LoVo (cell line): ENCODE measurements at places on chromosomes 2 and 18.

- no peak for DNase-seq
Measured at GRCh38 chr2:9765611-9766531, 77.4 kb upstream of the TAF1B start.

GRCh38 chr18:75546964-75547363 lies 119.5 kb upstream of the SMIM21 start:
- no peak for DNase-seq

DNA sequence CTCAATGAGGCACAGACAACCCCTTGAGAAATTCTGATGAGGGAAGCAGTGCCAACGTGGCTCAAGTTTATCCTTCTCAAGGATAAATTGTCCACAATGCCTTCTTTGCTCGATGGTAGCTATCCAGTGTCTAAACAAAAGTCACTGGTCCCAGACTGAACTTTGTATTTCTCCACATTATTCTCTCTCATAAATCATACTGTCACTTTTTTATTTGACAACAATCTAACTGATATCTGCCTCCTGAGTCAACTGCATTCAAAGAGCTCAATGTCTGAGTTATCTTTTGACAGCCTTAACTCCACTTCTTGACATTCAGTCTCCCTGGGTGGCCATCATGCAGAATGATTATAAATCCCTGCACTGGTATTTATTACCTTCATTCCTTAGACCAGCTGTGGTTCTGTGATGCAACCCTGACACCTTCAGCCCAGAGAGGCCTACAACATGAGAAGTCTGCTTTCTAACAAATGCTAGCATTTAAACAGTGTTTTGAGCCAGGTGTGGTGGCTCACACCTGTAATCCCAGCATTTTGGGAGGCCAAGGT lies 38.2 kb downstream of the IMMT start:
- no peak for DNase-seq

GRCh38 chr2:52498077-52498750 lies 1269.4 kb upstream of the CHAC2 start:
- DNase-seq, result no peak

GRCh38 chr2:101829429-101829828 lies 131.9 kb downstream of the MAP4K4 start:
- no peak for DNase-seq

GRCh38 chr2:111900859-111901258 lies 2.5 kb downstream of the MERTK start:
- no peak for DNase-seq

GRCh38 chr2:238591732-238592131 lies 165.0 kb downstream of the ASB1 start:
- DNase-seq, result no peak

DNA sequence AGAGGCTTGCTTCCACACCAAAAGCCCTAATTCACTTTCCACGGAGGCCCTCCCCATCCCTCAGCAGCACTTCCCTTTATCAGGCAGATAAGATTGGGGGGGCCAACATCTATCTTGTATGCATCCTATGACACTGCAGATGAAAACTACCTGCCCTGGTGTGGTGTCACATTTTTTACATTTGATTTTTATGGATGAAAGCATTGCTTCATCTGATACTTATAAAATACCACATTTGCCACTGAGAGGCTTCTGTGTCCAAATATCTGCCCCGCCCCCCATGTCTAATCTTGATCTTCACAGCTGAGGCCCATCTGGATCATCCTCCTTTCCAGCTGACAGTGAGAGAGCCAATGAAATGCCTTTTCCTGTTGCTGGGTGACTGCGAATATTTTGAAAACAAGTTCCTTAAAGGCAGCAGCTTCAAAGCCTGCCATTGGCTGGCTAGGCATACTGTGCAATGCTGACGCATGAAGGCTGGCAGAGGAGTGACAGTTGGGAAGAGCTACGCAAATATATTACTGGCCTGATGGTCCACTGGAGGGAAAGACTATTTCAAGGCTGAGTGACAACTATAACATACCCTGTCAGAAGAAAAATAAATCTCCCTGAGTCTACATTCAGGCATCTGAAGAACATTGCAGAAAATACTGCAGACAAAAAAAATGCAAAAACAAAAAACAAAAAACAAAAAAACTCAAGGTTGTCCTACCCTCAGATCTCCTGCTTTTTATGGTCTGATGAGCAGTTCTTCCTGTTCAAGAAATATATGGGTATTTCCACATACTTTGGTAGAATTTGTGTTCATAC lies 318.7 kb downstream of the PDE11A start:
- no peak for DNase-seq

DNA sequence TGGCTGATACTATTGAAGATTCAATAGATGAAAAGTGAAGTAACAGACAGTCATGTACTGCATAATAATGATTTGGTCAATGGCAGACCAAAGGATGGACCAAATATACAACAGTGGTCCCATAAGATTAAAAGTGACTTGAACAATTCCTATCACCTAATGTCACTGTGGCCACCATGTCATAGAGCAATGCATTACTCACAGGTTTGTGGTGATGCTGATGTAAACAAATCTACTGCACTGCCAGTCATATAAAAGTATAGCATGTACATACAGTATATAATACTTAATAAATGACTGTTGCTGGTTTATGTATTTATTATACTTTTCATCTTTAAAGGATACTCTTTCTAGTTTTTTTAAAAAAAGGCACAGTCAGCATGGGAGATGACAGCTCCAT lies 99.9 kb downstream of the USP34 start:
- DNase-seq, result no peak

DNA sequence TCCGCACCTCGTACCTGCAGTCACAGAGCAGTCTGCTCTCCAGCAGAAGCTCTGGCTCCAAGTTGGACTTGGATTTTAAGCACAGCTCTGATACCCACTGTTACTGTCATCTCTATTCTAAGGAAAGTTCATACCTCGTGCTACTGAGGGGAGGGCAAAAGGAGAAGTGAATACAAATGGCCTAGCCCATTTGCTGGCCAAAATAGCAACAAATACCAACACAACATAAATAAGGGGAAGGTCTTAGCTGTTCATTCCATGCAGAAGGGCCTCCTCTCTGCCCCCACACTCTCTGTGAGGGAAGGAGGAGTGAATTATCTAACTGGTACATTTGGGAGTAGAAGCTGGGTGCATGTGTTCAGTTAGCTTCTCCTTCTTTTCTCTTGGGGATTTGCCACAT lies 739.4 kb upstream of the RAB6C start:
- no peak for DNase-seq

DNA sequence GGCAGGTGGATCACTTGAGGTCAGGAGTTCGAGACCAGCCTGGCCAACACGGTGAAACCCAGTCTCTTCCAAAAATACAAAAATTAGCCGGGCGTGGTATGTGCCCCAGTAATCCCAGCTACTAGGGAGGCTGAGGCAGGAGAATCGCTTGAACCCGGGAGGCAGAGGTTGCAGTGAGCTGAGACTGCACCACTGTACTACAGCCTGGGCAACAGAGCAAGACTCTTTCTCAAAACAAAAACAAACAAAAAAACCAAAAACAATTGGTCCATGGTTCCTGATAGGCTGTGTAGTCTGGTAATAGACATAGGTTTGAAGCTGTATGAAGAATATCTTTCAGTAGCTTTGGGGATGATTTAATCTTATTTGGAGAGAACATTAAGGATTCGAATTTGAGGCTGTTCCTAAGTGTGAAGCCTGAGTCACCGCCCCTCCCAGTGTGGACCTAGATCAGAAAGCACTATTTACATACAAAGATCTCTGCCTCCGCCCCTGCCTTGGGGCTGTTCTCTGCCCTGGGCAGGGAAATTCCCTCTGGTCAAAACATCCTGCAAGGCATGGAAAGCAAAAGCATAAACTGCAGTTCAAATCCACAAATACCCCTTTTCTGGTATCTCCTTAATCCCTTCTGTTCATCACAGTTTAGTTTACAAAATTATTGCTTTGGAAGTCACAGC lies 52.8 kb upstream of the PMAIP1 start:
- DNase-seq, result peak; percentile 52

- DNase-seq, result peak; percentile 50
Measured at GRCh38 chr2:208033701-208034502, 8.6 kb upstream of the PLEKHM3 start.

- no peak for DNase-seq
Measured at GRCh38 chr2:12547566-12548170, 169.1 kb upstream of the TRIB2 start.

DNA sequence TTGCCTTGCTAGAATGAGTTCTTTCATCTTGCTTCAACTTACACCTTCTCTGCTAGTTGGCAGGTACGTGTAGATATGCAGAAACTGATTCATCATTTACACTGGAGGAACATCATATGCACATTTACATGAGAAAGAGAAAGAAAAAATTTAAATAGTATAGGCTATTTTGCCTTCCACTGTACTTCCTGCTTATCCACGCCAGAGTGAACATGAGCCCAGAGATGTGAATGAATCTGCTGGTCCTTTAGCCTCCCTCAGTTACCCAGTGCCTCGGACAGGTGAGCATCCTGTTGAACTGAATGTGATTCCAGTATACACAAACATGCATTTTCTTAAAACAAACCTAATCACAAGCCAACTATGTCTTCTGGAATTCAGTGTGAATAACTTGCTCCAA lies 83.6 kb downstream of the SESTD1 start:
- DNase-seq, result no peak

DNA sequence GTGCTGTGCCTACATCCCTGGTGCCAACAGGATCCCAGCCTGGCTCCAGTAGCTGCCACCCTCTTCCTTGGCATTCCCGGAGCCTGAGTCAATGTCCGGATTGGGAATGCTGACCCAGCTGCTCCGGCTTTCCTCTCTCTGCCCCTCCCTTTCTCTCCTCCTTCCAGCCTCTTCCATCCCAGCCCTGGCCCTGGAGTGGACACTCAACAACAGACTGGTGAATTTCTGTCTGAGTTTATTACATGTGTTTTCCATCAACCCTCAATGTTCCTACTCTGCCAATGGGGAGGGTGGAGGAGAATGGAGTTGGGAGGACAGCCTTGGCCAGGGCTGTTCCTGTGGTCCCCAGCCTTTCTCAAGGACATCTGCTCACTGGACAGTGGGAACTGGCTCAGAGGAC lies 917 bp upstream of the PRKAG3 start:
- DNase-seq, result peak; percentile 16

DNA sequence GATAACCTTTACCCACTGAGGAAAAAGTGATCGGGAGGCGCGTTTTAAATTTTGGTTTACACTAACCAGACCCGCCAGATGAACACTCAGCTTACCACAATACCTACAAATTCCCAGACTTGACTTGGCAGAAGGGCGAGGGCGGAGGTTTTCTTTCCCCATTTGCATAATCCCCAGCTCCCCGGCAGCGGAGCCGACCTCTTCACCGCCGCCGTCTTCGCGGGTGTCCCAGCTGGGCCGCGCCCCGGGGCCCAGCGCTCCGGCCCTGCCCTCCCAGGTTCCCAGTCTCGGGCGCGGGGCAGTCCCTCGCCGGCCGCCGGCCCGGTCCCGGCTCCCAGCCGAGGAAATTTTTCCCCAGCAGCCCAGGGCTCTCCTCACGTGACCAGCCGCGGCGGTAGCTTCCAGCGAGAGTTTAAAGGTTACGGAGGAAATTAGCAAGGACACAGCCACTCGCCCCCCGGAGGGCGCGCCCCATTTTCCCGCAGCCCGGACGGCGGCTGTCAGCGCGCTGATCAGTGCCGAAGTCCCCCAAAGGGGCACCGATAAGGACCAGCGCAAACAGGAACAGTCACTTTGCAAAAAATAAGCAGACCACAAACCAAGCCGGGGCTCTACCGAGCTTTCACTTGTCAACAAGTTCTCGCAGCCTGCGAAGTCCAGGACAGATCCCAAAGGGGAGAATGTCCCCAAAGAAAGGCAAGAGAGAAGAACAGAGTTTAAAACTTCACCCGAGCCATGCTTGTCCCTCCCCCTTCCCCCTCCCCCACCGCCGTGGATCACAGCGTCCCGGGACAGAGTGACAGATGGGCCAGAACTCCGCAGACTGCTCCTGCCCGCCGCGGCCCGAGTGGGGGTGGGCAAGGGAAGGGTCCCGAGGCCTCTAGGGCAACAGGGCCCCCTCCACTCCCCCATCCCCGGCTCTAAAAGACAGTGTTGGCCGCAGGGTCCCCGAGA lies 1.3 kb upstream of the PRKCE start:
- DNase-seq, result peak; percentile 63

GRCh38 chr2:172510088-172510487 lies 45.8 kb upstream of the PDK1 start:
- DNase-seq, result no peak

DNA sequence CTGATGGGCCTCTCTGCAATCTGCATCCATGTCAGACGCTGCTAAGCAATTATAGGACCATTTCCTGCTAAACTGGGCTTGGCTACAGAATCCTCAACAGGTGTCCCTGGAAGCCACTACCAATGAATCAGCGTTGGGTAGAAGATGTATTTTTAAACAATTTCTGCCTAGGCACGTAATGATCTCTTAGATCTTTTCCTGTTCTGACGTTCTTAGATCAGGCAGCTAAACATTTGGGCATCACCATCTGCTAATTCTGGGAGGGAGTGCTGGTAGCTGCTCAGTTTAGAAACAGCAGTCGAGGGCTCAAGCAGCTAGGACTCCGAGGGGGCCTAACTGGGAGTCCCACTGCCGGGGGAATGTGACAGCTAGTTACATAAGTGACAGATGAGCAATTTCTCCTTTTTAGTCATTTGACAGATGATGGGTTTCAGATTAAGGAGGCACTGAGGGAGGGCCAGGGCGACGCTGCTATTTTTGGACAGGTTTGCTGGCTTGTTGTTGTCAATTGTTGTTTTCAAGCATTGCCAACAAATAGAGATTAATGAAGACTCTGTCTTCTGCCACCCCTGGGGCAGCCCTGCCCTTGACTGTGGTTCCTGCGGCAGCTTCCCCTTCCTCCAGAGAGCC lies 92.7 kb downstream of the MRO start:
- DNase-seq, result no peak

GRCh38 chr2:38202713-38203445 lies 126.9 kb upstream of the CYP1B1 start:
- no peak for DNase-seq

DNA sequence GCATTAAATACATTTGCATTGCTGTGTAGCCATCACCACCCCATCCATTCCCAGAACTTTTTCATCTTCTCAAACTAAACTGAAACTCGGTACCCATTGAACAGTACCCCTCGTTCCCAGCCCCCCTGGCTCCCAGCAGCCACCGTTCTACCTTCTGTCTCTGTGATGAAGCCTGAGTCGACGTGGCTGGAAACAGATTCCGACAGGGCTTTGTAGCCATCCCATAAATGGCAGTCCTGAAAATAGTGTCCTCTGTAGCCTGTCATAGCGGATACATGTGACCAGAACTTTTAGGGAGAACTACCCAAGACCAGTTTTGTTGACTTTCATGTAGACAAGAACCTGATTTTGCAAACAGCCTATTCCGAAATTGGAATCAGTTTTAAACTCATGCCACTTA lies 59.1 kb downstream of the TSHZ1 start:
- no peak for DNase-seq

DNA sequence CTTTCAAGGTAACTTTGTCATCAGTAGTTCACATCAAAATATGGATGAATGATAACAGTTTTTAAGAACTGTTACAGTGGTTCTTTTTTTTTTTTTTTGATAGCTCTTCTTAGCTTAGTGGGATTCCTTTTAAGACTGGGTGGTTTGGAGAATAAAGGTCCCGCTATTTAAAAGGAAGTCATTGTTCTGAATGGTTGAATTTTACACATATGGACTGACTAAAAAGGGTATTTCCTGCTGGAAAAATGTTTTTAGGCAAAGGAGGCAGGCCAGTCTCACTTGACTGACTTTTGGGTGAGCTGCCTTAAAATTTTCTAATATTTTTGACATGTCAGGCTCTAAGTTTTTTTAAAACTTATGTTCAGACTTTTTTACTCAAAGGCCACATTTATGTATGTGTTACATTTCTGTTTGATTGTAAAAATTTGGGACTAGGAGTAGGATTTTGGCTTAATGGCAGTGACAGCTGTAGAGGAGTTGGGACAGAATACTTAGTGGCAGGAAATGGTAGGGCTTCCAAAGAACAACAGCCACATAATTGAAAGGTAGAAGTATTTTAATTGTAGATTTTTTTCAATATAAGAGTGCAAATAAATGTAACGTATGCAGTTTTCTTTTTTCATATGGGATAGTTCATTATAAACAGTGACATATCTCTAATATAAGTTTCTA lies 13.7 kb downstream of the VAPA start:
- no peak for DNase-seq
